ENCODE measurements at places on chromosomes 1 and 21.

GRCh38 chr1:159120317-159120716 is 43.8 kb upstream of the AIM2 start:
- no peak for DNase-seq

GRCh38 chr1:44854970-44855369 is 11.9 kb upstream of the PTCH2 start:
- DNase-seq: no peak

- DNase-seq: no peak
These were observed 146.6 kb downstream of the ROR1 start for GRCh38 chr1:63920154-63921117.

DNA sequence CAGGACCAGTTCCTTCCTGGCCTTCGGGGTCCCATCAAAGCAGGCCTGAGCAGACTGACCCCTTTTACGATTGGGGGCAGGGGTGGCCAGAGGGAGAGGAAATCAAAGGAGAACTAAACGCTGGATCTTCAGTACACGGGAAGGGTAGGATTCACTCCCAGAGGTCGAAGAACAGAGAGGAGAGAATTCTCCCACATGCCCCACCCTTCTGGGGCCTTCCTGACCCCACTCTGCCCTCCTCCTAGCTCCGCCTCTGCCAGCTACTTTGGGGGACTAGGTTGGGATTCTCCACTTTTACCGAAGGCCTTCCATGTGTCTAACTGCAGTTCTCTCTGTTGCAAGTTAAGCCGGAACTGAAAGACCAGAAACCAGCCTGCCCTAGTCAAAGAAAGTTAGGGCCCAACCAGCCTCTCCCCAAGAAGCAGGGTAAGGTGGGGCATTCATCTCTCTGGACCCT is 654 bp upstream of the ARHGEF2 start:
- peak; percentile 33 for DNase-seq

DNA sequence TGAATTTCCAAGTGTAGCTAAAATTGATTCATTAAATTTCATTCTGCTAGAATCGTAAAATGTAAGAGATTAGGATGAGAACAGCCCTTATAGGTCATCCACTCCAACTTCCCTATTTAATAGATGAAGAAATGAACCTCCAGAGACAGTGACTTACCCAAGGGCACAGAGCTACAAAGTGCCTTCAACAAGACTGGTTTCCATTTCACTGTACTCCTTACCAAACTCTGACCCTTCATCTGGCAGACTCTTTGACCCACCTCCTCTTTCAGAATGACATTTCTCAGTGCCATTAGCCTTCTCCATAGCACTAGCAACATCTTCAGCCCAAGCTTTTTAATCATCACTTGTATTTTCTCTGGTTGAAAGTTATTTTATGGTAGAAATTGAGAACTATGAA is 161.3 kb downstream of the NEK7 start:
- peak; percentile 21 for DNase-seq

DNA sequence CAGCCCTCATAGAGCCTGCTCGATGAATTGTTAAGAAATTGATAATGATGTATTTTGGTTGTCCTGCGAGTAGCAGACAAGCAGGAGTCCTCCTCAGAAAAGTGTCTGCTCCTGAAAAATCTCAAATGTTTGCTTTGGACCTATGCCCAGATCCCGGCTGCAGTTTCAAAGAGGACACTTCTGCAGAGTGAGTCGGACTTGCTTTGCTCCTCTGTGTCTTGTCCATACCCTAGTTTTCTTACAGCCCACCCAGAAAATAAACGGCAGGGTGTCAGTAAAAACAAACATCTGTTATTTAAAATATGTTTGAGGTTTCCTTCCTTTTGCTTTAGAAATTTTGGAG is 2.8 kb downstream of the S100A10 start:
- DNase-seq: no peak
